Immature natural killer cell (primary cell): ENCODE measurements at places on chromosomes 11 and 22.

- peaks cover 8% of the 10 kb centered on the region for H3K27me3 ChIP-seq
- H3K36me3 ChIP-seq: no peaks in the 10 kb centered on the region
- no peak overlapping the region for H3K27ac ChIP-seq
- H3K4me1 ChIP-seq: no peaks in the 10 kb centered on the region
- no peak for DNase-seq
Measured at GRCh38 chr11:70751142-70751734, 352.9 kb downstream of the CTTN start.

- no peaks in the 10 kb centered on the region for H3K36me3 ChIP-seq
- peaks cover 4% of the 10 kb centered on the region for H3K27me3 ChIP-seq
- H3K27ac ChIP-seq: no peak overlapping the region
- H3K4me1 ChIP-seq: no peaks in the 10 kb centered on the region
Measured at GRCh38 chr11:69958308-69958707, 119.8 kb upstream of the ANO1 start.

GRCh38 chr22:42328130-42328783, 57.8 kb upstream of the TCF20 start:
- H3K36me3 ChIP-seq: peaks cover 3% of the 10 kb centered on the region
- no peak overlapping the region for H3K4me3 ChIP-seq
- DNase-seq: no peak
- peaks cover 17% of the 10 kb centered on the region for H3K4me1 ChIP-seq

GRCh38 chr11:128354476-128354875, 232.9 kb downstream of the ETS1 start:
- H3K4me3 ChIP-seq: no peak overlapping the region
- peaks cover 4% of the 10 kb centered on the region for H3K27me3 ChIP-seq
- H3K27ac ChIP-seq: no peak overlapping the region
- H3K36me3 ChIP-seq: no peaks in the 10 kb centered on the region
- H3K4me1 ChIP-seq: peaks cover 15% of the 10 kb centered on the region

- H3K4me3 ChIP-seq: no peak overlapping the region
- no peak overlapping the region for H3K27ac ChIP-seq
- DNase-seq: no peak
- no peaks in the 10 kb centered on the region for H3K4me1 ChIP-seq
- H3K36me3 ChIP-seq: no peaks in the 10 kb centered on the region
- H3K27me3 ChIP-seq: peaks cover 17% of the 10 kb centered on the region
Measured at GRCh38 chr11:126718276-126718675, 282.3 kb downstream of the KIRREL3 start.

- H3K4me3 ChIP-seq: no peak overlapping the region
- peaks cover 20% of the 10 kb centered on the region for H3K36me3 ChIP-seq
- H3K27me3 ChIP-seq: no peaks in the 10 kb centered on the region
- H3K27ac ChIP-seq: no peak overlapping the region
- DNase-seq: no peak
Measured at GRCh38 chr11:78207532-78208256, 19.0 kb downstream of the USP35 start.

DNA sequence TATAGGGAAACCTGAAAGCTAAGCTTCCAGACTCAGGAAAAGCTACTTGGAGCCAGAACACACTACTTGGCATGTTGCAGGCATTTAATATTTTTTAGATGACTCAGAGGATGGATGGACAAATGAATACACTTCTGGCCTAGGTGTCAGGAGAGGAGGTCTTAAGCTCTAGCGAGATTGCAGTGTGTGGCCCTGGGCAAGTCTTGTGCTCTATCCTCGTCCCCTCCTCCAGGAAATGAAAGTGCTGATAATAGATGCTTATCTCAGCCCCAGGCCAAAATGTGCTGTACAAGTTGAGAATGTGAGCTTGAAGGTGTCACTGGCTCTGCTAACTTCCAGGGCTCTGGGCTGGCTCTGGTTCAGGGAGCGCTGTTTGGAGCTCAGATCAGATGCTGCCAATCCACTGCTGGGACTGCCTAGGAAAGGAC, 136.3 kb downstream of the PKNOX2 start:
- no peaks in the 10 kb centered on the region for H3K36me3 ChIP-seq
- no peak overlapping the region for H3K4me3 ChIP-seq
- DNase-seq: no peak
- H3K4me1 ChIP-seq: no peaks in the 10 kb centered on the region
- no peak overlapping the region for H3K27ac ChIP-seq

GRCh38 chr11:36360318-36360717, 64.2 kb downstream of the PRR5L start:
- H3K27ac ChIP-seq: peak overlapping the region; percentile 30
- H3K36me3 ChIP-seq: no peaks in the 10 kb centered on the region
- H3K4me1 ChIP-seq: peaks cover 48% of the 10 kb centered on the region
- peaks cover 6% of the 10 kb centered on the region for H3K27me3 ChIP-seq
- peak overlapping the region; percentile 51 for H3K4me3 ChIP-seq

- peaks cover 2% of the 10 kb centered on the region for H3K27me3 ChIP-seq
- peak; percentile 18 for DNase-seq
- H3K4me3 ChIP-seq: peak overlapping the region; percentile 79
- H3K36me3 ChIP-seq: no peaks in the 10 kb centered on the region
- H3K27ac ChIP-seq: peak overlapping the region; percentile 78
Measured at GRCh38 chr22:30636226-30637077, 871 bp downstream of the SLC35E4 start.

DNA sequence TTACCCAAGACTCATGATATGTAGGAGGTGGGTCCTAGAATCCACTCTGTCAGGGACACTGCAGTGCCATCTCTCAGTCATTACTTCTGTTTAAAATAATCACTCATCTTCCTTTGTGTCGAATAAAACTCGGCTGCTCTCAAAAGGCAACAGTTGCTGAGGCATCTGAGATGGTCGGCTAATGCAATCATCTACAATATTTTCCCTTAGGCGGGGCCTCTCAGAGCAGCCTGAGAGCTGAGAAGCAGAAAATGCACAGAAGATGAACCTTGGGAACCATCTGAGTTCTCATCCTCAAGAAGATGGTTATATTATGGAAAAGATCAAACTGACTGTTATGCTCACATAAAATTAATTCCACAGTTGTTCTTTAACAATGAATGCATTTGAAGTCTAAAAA, 1518.2 kb upstream of the TENM4 start:
- no peaks in the 10 kb centered on the region for H3K4me1 ChIP-seq
- H3K36me3 ChIP-seq: no peaks in the 10 kb centered on the region
- no peak overlapping the region for H3K27ac ChIP-seq
- DNase-seq: no peak

- H3K4me1 ChIP-seq: no peaks in the 10 kb centered on the region
- H3K4me3 ChIP-seq: no peak overlapping the region
- no peak overlapping the region for H3K27ac ChIP-seq
- no peaks in the 10 kb centered on the region for H3K36me3 ChIP-seq
- no peak for DNase-seq
- H3K27me3 ChIP-seq: no peaks in the 10 kb centered on the region
Measured at GRCh38 chr11:76803023-76803422, 19.9 kb downstream of the TSKU start.

DNA sequence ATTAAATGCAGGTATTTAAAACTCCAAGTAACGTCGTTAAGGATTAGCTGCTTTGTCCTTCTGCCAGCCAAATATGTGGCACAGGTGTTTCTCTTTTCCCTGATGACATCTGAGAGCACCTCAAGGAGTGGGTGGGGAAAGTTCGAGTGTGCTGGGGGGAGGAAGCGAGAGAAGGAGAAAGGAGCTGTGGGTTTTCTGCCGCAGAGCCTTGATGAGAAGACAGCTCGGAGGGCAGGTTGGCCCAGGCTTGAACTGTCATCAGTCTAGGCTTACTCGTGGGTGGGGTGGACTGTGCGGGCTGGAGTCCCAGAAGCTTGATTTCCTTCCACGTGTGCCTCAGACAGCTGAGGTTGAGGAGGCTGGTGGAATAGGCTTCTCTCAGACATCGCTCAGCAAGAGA, 15.2 kb upstream of the SORL1-AS1 start:
- no peaks in the 10 kb centered on the region for H3K27me3 ChIP-seq
- peak overlapping the region; percentile 98 for H3K27ac ChIP-seq
- peaks cover 28% of the 10 kb centered on the region for H3K36me3 ChIP-seq
- H3K4me3 ChIP-seq: peak overlapping the region; percentile 78

GRCh38 chr11:7480113-7480512, 5.2 kb upstream of the OLFML1 start:
- no peaks in the 10 kb centered on the region for H3K36me3 ChIP-seq
- no peaks in the 10 kb centered on the region for H3K4me1 ChIP-seq
- DNase-seq: no peak
- H3K27me3 ChIP-seq: no peaks in the 10 kb centered on the region
- H3K4me3 ChIP-seq: no peak overlapping the region

- H3K36me3 ChIP-seq: no peaks in the 10 kb centered on the region
- peaks cover 8% of the 10 kb centered on the region for H3K27me3 ChIP-seq
- no peak for DNase-seq
Measured at GRCh38 chr11:18669711-18670110, 28.9 kb upstream of the TMEM86A start.

GRCh38 chr11:11444804-11445131, 91.7 kb upstream of the CSNK2A3 start:
- no peaks in the 10 kb centered on the region for H3K36me3 ChIP-seq
- H3K4me1 ChIP-seq: no peaks in the 10 kb centered on the region
- H3K27ac ChIP-seq: no peak overlapping the region
- H3K4me3 ChIP-seq: no peak overlapping the region

GRCh38 chr11:124310721-124311120, 3.0 kb downstream of the OR8D1 start:
- no peaks in the 10 kb centered on the region for H3K36me3 ChIP-seq
- H3K27me3 ChIP-seq: peaks cover 5% of the 10 kb centered on the region
- DNase-seq: no peak
- no peak overlapping the region for H3K27ac ChIP-seq

GRCh38 chr11:45104790-45105084, 41.7 kb upstream of the PRDM11 start:
- peaks cover 31% of the 10 kb centered on the region for H3K4me1 ChIP-seq
- peaks cover 3% of the 10 kb centered on the region for H3K27me3 ChIP-seq
- H3K27ac ChIP-seq: no peak overlapping the region
- no peak for DNase-seq
- H3K4me3 ChIP-seq: no peak overlapping the region

DNA sequence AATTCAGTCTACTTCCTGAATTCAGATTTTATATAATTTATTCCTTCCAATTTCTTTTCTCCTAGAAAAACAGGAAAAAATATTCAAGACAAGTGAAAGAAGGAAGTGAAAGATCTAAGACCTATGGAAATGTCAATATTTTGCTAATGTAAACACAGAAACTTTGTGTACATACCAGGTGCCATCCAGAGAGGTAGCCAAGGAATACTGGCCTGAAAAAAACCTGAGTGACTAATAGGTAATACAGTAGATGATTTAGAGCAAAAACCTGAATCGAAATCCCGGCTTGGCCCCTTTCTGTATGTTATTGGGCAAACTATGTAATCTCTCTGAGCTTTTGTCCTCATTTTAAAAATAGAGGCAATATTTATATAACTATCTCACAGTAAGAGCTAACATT, 59.2 kb upstream of the FSHB start:
- no peak overlapping the region for H3K27ac ChIP-seq
- no peaks in the 10 kb centered on the region for H3K36me3 ChIP-seq
- H3K4me3 ChIP-seq: no peak overlapping the region
- H3K27me3 ChIP-seq: peaks cover 1% of the 10 kb centered on the region
- H3K4me1 ChIP-seq: no peaks in the 10 kb centered on the region

DNA sequence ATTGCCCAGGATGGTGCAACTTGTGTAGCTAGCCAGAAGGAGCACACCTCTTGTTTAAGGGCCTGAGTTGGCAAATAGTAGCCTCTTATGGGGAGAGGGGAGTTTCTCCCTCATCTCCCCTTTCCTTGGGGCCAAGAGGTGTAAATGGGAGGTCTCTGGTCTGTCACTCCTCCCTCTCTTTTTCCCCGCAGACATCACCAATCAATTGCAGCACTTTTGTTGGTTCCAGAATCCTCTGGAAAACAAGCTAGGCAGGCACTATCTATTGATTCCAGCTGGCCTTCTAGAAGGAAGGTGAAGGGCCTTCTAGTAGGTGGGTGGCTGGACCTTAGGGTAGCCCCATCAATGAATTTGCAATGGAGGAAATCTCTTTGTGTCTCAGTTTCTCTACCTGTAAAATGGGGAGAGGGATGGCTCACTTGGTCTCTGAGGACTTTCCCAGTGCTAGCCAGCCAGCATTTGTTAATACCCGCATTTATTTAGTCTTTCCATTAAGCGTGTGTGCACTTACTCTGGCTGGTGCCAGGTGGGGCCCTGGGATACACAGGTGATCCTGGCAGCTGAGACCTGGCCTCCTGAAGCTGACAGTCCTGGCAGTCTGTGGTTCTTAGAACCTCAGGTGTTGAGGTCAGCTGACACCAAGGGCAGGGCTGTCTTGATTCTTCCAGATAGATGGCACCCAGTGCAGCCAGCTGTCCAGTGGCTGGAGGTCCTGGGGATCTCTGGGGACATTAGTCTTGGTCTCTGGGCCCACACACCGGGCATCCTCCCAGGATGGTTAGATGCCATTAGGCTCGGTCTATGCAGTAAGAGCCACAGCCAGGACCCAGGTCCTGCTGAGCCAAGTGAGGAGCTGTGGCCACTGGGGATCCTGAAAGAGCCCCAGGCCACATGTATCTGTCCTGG, 51.7 kb downstream of the TSPAN18 start:
- H3K4me3 ChIP-seq: no peak overlapping the region
- no peak for DNase-seq
- H3K36me3 ChIP-seq: no peaks in the 10 kb centered on the region
- peaks cover 1% of the 10 kb centered on the region for H3K27me3 ChIP-seq
- H3K4me1 ChIP-seq: no peaks in the 10 kb centered on the region

DNA sequence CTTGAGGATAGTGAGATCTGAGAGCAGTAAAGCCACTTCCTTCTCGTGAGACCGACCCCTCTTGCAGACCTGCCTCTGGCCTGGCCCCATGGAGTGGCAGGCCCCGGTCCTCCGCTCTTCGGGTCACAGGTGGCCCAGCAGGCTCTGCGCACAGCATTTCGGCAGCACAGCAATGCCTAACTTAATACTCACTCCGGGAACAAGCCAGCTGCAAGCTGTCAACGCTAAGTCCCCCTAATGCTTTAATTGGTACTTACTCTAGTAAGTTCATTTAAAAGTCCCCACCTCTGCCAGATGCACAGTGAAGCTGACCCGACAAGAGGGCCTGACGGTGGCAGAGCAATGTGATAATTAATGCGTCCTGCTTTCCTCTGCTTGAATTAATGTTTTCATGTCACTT, 349.3 kb upstream of the B3GAT1 start:
- H3K27ac ChIP-seq: no peak overlapping the region
- H3K36me3 ChIP-seq: peaks cover 3% of the 10 kb centered on the region
- H3K4me3 ChIP-seq: peak overlapping the region; percentile 29
- no peak for DNase-seq

DNA sequence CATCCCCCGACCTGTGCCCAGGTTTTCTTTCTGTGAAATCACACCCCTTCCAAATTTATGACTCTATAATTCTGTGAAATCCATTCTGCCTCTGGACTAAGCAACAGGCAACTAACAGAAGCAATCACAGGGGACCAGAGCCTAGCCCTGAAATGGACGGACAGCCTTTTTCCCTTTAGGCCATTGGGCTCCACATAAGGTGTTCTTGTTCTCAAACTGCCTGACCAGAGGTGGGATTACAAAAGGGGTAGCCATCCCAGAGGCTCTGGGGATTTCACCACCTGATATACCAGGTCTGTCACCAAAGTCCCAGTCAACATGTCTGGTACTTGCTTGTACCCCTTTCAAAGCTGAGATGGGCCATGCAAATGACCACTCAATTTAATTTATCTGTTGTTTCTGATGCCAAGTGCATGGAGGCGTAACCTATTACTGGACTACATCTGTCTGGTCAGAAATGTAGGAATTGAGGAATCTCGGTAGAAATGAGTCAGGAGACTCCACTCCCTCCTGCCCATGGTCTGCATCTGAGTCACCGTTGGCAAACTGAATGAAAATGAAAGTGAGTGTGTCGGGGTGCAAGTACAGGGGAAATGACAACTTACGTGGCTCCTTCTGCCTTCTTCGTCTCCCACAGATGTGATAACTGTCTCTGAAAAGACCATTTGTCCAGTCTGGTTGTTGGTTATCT, 10.2 kb downstream of the DKK3 start:
- H3K4me1 ChIP-seq: peaks cover 13% of the 10 kb centered on the region
- H3K36me3 ChIP-seq: no peaks in the 10 kb centered on the region
- no peak overlapping the region for H3K27ac ChIP-seq
- peaks cover 3% of the 10 kb centered on the region for H3K27me3 ChIP-seq
- no peak for DNase-seq
- peak overlapping the region; percentile 60 for H3K4me3 ChIP-seq
